Hindlimb muscle (tissue), 1 donor: ENCODE measurements at places on chromosomes 5 and 9. TPM values are rescaled to one million over a fixed set of nuclear protein-coding genes. Genes with fewer than 3 reads are reported as not detected.

- no peak for DNase-seq
Observed at GRCh38 chr5:140588311-140589070, 23.9 kb downstream of the SLC35A4 start.

GRCh38 chr5:116637149-116637740 is 62.6 kb upstream of the SEMA6A start:
- no peak for DNase-seq

ST8SIA4 gene
- 6.7 TPM for polyA plus RNA-seq

- DNase-seq: no peak
Observed at GRCh38 chr5:37867654-37868053, 27.8 kb upstream of the GDNF start.

DNA sequence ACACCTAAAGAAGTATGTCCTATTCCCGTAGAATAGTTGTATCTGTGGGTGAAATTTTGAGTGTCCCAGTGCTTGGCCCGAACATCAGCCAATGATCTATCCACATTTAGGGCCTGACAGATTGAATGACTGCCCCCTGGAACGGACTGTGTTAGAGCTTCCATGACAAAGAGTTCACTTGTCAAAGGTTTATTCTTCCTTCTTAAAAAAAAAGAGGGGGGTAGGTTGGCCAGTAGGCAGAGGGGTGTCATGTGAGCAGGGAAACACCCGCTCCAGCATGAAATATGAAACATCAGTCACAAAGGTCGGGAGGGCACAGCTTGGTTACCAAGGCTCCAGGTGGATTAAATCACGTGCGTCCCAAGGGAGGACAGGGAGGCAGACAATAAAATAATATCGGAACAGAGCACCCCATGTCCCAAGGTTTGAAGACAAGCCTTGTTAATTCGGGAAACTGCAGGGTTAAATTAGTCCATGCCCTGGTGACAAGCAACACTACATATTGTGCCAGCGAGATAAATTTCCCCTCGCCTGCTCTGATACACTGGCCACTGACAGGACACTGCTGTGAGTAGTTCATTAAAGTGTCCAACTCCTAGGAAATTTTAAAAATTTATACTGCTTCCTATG is 401.2 kb downstream of the IRX1 start:
- no peak for DNase-seq

DNA sequence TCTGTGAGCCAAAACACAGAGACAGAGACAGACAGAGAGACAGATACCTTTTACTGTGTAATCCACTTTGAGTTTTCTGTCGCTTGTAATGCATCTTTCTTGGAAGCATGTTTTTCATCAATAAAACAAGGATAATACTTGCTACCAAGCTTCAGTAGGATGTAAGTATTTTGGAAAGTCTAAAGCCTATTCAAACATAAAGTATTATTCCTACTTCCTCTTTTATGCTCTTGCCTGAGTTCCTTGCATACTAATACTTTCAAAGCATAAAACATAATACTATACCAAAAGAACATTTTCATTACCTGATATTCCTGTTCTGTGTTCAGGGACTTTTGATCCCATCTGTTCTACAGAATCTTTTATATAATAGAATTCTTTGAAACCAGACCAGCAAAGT is 64.5 kb upstream of the SLC30A5 start:
- DNase-seq: no peak

FEM1C gene
- polyA plus RNA-seq: 23.0 TPM

DNA sequence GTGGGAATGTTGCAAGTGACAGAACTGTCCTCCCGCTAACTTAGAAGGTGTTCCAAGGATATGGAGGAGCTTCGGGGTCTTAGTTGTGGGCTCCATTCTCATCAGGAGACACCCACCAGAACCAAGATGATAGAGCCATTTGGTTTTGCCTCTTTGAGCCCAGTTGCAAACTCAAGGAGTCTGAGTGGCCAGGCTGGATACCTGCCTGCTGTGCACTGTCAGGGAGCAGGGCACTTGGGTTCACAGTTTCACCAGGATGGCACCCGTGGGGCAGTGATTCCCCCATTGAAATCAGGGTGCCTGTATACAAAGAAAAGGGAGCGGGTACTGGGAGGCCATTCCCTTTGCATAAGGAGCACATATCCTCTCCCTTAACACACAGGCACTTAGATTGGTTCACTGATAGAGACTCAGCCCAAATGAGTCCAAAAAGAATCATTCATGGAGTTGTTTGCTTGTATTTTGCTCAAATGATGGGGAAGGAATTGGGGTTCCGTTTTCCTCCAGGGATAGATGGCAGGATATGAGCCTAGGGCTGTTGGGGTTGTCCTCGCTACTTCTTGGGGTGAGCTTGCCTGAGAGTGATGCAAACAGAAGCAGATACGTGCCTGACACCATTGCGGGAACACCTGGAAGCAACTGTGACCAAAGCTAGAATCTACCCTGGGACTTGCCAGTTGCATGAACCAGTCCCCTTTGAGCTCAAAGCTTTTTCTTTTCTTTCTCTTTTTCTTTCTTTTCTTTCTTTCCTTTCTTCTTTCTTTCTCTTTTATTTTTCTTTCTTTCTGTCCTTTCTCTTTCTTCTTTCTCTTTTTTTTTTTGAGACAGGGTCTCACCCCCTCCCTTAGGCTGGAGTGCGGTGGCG is 1.3 kb upstream of the PRR7 start:
- DNase-seq: no peak

- DNase-seq: no peak
Observed at GRCh38 chr5:54820346-54821134, 164.9 kb downstream of the ESM1 start.

CDH6 gene
- polyA plus RNA-seq: 4.5 TPM

EPB41L4A gene
- 6.1 TPM for polyA plus RNA-seq

- DNase-seq: no peak
Observed at GRCh38 chr5:179164331-179165311, 104.4 kb downstream of the ZNF354C start.

NR5A1 gene
- not detected for polyA plus RNA-seq

- DNase-seq: no peak
Observed at GRCh38 chr5:56012281-56012963, 17.7 kb upstream of the IL6ST start.

- DNase-seq: no peak
Observed at GRCh38 chr5:138528208-138528607, 14.8 kb downstream of the ETF1 start.

GRCh38 chr9:92617951-92618510 is 51.9 kb downstream of the IPPK start:
- no peak for DNase-seq

GALNT12 gene
- 2.6 TPM for polyA plus RNA-seq

PTGS1 gene
- polyA plus RNA-seq: 4.7 TPM

GRCh38 chr9:129685220-129685932 is 19.9 kb downstream of the PRRX2 start:
- DNase-seq: no peak

CBY3 gene
- polyA plus RNA-seq: 0.61 TPM

GTF2H2C gene
- 33.1 TPM for polyA plus RNA-seq
